ENCODE measurements at places on chromosomes 5 and 9.

GRCh38 chr9:132099741-132100407 lies 20.2 kb upstream of the MED27 start:
- DNase-seq: no peak

DNA sequence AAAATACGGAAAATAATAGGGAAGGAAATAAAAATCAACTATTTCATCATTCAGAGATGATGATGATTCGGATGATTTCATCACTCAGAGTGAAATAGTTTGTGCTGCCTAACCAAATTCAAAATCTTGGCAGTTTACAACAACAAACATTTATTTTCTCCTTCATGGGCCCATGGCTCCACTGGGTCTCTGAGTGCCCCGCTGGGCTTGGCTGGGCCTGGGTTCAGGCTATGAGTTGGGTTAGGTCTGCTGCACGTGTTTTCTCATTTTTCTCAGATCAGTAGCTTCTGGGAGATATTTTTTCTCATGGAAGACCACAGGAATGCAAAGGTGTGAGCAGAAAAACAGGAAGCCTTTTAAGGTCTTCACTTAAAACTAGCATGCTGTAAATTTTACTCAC lies 24.0 kb upstream of the F2RL1 start:
- no peak for DNase-seq

DNA sequence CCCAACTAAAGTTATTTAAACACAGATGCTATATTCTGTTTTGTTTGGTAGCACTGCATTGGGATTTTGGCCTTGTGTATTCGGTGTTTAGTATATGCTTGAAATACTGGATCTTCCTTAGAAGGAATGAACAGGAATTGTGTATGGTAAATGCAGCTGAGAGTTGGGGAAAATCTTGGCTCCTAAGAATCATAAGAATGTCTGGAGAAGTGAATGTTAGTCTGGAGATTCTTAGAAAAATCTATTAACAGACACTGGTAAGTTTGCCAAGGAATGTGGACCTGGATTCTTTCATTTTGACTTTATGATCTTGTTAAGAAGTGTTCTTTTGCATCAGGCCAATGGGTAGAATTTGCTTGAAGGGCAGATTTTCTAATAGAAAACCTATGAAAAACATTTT lies 38.9 kb downstream of the SNX30 start:
- no peak for DNase-seq

DNA sequence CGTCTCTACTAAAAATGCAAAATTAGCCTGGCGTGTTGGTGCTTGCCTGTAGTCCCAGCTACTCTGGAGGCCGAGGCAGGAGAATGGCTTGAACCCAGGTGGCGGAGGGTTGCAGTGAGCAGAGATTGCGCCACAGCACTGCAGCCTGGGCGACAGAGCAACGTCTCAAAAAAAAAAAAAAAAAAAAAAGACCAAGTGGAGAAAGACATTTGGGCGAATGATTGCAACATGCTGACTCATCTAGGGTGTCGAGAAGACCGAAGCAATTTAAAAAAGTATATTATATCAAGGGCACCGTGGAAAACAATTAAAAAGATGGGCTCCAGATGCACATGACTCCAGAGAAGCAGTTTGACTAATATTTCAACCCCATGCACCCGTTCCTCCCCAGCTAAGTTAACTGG lies 9.2 kb downstream of the KLF4 start:
- DNase-seq: no peak

DNA sequence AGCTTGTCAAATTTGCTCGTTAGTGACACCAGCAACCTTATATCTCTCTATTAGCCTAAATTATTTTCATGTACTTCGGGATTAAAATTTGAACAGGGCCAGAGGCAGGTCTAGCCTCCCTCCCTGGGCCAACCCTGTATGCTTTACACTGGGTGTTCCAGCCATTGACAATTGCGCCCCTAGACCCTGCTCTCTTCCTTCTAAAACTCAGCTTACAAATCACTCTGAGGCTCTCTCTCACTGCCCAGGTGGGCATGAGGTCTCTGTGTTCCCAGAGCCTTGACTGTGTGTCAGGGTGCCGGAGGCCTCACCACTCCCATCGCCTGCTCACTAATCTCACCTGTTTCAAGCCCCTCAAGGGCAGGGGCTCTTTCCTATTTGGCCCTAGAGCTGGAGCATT lies 6.4 kb upstream of the CFAP90 start:
- DNase-seq: no peak

DNA sequence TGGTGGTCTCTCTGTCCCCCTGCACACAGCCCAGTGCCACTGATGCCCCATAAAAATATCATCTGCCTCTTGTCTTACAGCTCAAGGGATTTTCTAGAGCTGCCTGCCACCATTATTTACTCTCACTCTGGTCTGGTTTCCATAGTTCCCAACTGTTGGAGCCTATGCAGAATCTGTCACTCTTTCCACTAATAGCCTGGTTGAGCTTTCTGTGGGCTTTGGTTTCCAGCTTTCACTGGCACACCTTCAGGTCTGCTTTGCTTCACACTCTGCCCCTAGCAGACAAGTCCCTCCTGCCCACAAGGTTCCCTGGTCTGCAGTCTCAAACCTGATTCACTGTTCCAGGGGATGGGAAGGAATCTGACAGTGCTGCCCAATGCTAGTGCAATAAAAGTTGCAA lies 103.0 kb upstream of the FTMT start:
- DNase-seq: no peak

DNA sequence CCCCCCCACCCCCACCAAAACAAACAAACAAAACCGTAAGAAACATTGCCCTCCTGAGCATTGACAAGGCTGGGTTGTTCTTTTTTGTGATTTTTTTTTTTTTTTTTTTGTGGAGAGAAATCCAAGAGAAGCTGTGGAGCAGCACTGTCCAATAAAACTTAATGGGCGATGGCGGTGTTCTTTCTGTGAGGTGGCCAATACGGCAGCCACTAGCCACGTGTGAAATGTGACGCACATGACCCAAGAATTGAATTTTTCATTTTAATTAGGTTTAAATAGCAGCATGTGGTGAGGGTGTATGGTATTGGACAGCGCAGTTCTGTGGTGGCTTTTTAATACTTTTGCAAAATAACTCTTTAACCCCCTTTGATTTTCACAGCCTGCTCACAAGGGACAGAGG lies 251.1 kb downstream of the PDZD2 start:
- no peak for DNase-seq

DNA sequence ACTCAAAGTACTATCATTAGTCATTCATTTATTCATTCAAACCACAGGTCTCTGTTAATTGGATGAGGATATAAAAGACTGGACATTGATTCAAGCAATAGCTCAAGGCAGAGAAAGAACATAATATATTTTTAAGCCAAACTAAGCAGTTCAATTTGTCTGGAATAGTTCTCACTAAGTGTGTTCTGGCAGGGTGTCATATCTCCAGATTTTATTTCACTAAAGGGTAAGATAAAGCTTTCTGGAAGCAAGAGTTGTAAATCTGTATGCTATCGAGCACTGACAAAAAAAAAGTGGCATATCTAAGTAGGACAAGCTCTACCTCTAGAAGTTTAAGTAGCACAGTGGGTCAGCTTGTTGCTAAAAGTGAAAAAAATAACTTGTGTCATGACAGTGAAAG lies 375.6 kb downstream of the TUSC1 start:
- DNase-seq: no peak

GRCh38 chr5:111116550-111116949 lies 24.4 kb downstream of the WDR36 start:
- DNase-seq: no peak

- no peak for DNase-seq
Measured at GRCh38 chr9:86185872-86186271, 73.6 kb downstream of the C9orf153 start.

DNA sequence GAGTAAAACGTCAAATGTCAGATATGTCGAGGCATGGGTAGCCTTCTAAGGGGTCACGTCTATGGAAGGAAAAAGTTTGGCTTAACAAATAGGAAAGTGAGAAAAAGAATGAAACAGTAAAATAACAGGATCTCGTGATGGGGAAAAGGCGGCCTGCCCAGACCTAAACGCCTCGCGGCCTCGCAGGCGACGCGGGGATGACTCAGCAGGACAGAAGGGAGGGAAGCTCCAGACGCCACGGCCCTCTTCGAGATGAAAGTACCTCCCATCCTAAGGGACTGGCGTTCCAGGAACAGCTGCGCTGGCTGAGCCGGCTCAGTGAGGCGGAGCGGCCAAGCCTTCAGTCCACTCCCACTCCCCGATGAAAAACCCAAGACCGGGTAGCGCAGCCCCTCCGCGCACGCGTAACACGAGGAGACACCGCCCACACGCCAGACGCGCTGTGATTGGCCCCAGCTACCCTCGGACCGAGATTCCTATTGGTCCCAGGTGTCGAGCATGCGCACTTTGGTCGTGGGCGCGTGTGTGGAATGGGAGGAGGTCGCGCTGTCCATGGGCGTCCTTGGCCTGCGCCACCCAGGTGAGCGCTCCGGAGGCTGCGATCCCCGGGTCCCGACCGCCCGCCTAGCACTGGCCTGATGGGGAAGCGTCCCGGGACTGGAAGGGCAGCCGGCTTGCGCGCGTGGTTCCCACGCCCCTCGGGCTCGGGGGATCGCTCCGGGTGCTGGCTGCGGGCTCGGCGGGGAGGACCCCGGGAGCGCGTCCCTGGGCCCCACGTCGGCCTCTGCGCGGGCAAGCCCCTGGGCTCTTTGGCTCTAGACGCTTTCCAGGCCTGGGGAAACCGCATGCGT lies 588.5 kb downstream of the MTRR start:
- DNase-seq: peak; percentile 55

DNA sequence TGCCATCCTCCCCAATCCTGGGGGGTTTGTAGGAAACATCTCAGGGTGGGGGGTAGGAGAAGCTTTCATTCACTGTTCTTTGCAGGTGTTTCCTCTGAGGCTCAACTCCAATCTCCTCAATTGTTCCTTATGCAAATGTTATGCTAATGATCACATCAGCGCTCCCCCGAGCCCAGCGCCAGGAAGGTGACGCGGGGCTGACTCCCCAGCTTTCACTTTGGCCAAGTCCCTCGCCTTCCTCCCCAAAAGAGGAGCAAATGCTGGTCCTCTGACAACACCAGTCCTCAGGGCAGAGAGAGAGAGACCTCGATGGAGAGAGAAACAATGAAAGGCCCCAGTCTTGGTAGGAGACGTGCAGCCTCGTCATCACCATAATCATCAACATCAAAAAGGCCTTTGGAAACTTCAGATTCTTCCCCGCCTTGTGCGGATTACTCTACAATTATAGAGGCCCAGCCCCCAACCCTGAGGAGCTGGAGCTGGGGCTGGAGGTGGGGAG lies 39.1 kb downstream of the PCDH1 start:
- no peak for DNase-seq

DNA sequence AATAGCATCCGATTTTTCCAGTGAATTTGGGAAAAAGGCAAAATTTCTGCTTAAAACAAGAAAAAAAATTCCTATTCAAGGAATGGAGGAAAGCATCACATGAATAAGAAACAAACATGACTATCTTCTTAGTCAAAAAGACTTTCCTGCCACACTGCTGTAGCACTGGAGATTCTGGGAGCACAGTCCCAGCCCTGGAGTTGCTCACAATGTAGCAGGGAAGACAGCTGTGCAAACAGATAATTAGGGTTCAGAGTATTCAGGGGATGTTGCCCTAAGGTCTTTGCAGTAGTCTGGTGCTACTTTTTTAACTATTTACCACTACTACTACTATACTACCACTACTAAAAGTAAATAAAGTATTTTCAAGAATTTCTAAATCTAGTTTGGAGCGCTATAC lies 86.5 kb downstream of the BNC2 start:
- no peak for DNase-seq

DNA sequence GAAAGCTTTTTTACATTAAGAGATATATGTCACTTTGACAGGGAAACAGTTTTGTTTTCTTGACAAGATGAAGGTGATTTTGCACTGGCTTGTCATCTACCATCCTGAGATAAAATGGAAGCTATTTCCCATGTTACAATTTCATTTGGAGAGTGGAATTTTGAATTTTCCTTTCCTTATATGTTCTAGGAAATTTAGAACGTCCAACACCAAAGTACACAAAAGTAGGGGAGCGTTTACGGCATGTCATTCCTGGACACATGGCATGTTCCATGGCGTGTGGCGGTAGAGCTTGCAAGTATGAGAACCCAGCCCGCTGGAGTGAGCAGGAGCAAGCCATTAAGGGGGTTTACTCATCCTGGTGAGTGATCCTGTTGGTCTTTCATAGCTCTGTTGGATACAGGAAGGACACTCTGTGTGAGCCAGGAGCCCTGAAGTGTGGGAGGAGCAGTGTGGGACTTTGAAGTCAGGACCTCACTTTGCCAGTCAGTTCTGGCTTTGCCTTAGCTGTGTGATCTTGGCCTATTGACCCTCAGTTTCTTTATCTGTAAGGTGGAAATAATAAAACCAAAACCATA lies 887 bp downstream of the PTPDC1 start:
- DNase-seq: no peak

DNA sequence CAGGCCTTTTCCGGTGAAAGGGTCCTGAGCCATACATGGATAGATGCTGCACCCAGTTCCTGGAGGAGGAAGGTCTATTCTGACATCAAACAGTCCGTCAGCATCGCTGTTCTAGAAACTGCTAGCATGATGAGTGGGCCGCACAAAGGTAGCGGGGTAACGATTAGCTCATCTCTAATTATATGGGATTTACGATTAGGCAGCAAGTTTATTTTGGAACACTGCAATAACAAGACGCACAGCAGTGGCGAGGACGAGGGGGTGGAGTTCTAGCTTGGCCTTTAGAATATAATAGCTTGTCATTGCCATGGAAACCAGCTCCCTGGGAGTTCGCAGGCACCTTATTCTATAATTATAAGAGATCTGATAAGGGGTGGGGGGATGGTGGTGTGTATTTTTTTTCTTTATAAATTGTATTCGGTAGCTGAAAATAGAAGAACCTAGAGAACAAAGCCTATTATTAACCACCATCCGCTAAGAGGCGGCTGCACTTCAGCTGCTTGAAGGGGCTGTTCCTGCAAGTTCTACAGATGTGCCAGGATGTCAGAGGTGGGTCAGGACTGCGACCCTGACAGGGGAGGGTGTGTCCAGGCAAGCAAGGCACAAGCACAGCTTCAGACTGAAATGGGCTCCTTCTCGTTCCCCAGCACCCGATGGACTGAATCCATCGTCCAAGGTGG lies 311.0 kb downstream of the AGTPBP1 start:
- no peak for DNase-seq

DNA sequence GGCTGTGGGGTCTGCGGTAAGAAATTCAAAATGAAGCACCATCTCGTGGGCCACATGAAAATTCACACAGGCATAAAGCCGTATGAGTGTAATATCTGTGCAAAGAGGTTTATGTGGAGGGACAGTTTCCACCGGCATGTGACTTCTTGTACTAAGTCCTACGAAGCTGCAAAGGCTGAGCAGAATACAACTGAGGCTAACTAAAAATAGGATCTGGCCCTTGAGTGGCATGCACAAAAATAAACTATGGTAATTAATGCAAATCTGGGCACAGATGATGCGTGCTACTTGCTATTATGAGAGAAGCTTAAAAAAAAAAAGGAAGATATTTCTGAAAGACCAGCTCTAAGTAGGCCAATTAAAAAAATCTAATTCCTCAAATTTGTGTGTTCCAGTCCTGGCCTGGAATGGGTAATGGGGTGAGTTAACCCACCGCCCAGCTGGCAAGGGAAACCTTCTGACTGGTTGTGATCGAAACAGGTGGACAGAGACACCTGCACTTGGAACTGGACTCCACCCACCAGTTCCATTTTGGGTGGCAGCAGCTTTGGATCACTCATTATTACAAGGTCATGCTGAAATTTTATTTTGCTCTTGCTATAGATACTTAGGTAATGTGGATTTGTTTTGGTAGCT lies 26.6 kb upstream of the ZBTB34 start:
- DNase-seq: no peak

GRCh38 chr5:110977915-110978314 lies 93.6 kb upstream of the TSLP start:
- no peak for DNase-seq
